ENCODE measurements at places on chromosomes 13 and 19. TPM values are rescaled to one million over a fixed set of nuclear protein-coding genes. Genes with fewer than 3 reads are reported as not detected.

The PRR19 gene
- total RNA-seq = 0.38 TPM

The RUBCNL gene
- total RNA-seq = 0.36 TPM

GRCh38 chr13:94717916-94718315, 5.6 kb upstream of the SOX21 start:
- DNase-seq = no peak
- H3K4me1 ChIP-seq = no peaks in the 10 kb centered on the region
- H3K27me3 ChIP-seq = peaks cover 35% of the 10 kb centered on the region
- H3K27ac ChIP-seq = no peak overlapping the region
- no peaks in the 10 kb centered on the region for H3K36me3 ChIP-seq

GRCh38 chr13:34421347-34421719, 520.7 kb upstream of the NBEA start:
- DNase-seq = no peak
- H3K4me3 ChIP-seq = no peak overlapping the region
- H3K4me1 ChIP-seq = no peaks in the 10 kb centered on the region
- H3K27me3 ChIP-seq = no peaks in the 10 kb centered on the region
- H3K36me3 ChIP-seq = no peaks in the 10 kb centered on the region

GRCh38 chr13:40878823-40879222, 89.4 kb downstream of the SLC25A15 start:
- peaks cover 14% of the 10 kb centered on the region for H3K4me1 ChIP-seq
- H3K4me3 ChIP-seq = no peak overlapping the region
- no peak for DNase-seq
- peaks cover 83% of the 10 kb centered on the region for H3K36me3 ChIP-seq
- H3K27me3 ChIP-seq = no peaks in the 10 kb centered on the region
- no peak overlapping the region for H3K27ac ChIP-seq
